ENCODE measurements at places on chromosomes 6 and 20. TPM values are rescaled to one million over a fixed set of nuclear protein-coding genes. Genes with fewer than 3 reads are reported as not detected.
A peak's percentile ranks its signal among the peaks of the same experiment; 100 is the strongest.

- DNase-seq, result no peak
Observed at GRCh38 chr6:157069585-157069984, 253.7 kb downstream of the TMEM242 start.

RAB44 gene
- not detected for total RNA-seq

DNA sequence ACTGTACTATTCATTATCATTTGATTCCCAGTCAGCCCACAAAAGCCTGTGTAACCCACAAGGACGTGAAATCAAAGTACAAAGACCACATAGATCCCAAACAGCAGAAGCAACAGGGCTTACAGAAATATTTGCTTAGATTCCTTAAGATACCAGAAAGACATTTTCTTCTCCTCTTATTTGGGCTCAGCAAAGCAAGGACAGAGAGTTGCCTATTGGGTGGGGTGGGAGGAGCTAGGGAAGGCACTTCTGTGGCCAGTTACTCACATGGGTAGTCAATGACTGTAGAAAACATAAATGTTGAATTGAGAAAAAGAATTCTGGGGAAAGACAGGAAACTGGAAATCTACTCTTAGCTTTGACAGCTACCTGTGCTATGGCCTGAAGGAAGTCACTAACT lies 19.8 kb downstream of the PDE7B start:
- no peak for DNase-seq

GRCh38 chr6:50093116-50093937 lies 43.6 kb upstream of the DEFB112 start:
- no peak for DNase-seq

- DNase-seq, result peak; percentile 82
Observed at GRCh38 chr6:44627091-44627882, 239.8 kb downstream of the CDC5L start.

- no peak for DNase-seq
Observed at GRCh38 chr6:162684961-162685360, 42.6 kb downstream of the PRKN start.

DNA sequence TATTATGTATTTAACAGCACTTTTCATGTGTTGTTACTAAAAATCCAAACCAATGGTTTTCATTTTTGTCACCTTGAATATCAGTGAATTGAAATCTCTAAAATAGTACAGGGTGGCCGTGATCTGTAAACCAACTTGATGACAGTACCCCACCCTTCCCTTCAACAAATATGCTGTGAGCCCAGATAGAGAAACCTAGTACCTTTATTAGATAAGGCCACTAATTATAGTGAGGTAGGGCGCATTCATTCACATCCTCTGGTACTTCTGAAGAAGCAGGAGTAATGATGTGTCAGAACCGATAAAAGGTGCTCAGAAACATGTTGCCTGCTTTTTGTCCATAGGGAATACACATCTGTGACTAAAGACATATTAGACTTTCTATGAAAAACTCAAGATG lies 409.5 kb downstream of the GJA1 start:
- no peak for DNase-seq

GRCh38 chr6:77448546-77448945 lies 14.7 kb downstream of the HTR1B start:
- DNase-seq, result no peak

TPBG gene
- 39.1 TPM for total RNA-seq

AK9 gene
- 2.7 TPM for total RNA-seq

RAE1 gene
- total RNA-seq, result 43.8 TPM

DNA sequence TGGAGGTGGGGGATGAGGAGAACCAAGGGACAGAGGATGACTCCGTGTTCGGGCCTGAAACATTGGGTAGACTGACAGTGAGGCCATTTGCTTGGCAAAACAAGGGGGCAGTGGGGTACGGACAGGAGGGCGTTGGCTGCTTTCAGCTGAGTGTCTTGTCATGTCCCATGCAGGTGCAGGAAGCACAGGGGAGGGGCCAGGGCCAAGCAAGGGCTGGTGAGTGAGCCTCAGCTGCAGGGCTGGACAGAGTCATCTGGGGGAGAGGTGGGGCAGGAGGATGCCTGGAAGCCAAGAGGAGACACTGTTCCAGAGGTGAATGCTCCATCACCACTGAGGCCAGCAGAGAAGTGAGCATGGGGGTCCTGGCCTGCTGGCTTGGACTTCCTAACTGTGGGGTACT lies 78.4 kb downstream of the ERMARD start:
- DNase-seq, result peak; percentile 42

DNA sequence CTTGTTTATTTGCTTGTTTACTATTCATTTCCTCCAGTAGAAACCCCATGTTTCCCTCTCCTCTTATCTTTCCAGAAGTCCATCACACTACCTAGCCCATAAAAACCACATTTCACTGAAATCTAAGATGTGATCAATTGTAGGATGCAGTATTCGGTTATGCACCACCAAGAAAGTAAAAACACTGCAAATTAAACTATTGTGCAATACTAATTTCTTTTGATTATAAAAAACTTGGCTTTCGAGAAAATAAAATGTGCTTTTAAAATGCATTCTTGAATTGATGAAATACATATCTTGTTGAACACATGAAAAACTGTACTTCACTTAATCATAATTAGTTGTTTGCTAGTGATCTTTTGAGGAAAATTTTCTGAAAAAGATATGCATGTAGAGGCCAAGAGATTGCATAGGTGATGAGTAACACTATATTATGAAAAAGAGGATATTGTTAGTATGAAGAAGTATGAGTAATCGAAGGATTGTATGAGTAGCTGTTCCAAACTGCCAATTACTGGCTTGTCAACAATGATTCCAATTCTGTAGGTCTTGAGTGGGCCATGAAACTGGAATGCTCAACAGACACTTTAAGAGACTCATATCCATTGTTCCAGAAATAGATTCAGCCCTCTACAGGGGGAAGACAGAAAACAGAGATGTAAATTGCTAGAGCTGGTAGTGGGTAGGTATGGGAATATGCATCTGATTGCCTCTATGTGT lies 79.7 kb downstream of the RNF217 start:
- DNase-seq, result no peak

HLA-DRB5 gene
- 1.9 TPM for total RNA-seq

DSN1 gene
- total RNA-seq, result 15.7 TPM

GRCh38 chr6:56040889-56041301 lies 165.5 kb upstream of the BMP5 start:
- no peak for DNase-seq

DNA sequence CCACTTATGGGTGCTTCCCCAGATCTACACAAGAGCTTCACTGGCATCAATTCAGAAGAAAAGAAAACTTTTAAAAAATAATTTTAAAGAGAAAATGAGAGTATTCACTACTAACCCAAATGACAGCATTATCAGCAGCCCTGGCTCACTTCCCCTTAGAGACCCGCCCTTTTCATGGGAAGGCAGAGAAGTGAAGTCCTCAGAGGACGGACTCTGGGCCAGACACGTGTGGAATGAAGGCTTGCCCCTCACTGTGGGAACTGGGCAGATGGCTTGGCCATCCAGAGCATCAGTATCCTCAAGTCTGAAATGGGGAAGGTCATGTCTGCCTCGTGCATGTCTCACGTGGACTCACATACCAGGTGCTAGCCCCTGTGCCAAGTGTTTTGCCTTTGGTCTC lies 63.5 kb downstream of the JAG1 start:
- no peak for DNase-seq

- DNase-seq, result no peak
Observed at GRCh38 chr6:2133716-2134310, 111.6 kb downstream of the GMDS start.

DNA sequence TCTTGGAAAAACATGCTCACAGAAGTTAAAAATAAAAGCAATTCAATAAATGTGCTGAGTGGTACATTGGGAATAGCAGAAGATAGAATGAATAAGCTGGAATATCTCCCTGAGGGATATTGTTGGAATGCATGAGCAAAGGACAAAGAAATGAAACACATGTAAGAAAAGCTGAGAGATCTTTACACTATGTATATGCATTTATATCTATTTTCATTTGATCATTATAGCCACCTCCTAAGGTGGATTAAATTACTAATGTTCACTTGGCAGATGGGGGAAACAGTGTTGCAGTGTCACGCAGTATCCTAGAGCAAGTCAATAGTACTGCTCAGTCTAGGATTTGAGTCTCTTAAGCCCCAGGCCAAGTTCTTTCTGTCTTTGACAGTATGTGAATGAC lies 542.0 kb upstream of the MARCKS start:
- no peak for DNase-seq

DNA sequence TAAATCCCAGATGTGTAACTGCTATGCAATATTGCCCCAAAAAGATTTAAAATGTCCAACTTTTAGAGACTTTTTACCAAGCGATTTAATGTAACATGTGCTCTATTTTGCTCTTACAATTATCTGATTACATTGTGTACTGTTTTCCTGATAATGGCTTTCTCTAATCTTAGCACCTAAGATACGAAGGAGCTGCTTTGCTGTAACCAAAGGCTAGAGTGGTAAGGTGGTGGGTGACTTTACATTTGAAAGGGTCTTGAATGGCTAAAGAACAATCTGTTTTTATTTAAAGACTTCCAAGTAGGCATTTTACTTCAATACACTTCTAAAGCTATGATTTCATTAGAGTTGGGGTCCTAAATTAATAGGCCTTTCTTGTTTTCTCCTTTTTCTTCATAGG lies 1201.6 kb upstream of the MAP3K7 start:
- no peak for DNase-seq

GRCh38 chr20:17610566-17611289 lies 40.9 kb downstream of the DSTN start:
- peak; percentile 59 for DNase-seq
